ENCODE measurements at places on chromosomes 4 and X.

DNA sequence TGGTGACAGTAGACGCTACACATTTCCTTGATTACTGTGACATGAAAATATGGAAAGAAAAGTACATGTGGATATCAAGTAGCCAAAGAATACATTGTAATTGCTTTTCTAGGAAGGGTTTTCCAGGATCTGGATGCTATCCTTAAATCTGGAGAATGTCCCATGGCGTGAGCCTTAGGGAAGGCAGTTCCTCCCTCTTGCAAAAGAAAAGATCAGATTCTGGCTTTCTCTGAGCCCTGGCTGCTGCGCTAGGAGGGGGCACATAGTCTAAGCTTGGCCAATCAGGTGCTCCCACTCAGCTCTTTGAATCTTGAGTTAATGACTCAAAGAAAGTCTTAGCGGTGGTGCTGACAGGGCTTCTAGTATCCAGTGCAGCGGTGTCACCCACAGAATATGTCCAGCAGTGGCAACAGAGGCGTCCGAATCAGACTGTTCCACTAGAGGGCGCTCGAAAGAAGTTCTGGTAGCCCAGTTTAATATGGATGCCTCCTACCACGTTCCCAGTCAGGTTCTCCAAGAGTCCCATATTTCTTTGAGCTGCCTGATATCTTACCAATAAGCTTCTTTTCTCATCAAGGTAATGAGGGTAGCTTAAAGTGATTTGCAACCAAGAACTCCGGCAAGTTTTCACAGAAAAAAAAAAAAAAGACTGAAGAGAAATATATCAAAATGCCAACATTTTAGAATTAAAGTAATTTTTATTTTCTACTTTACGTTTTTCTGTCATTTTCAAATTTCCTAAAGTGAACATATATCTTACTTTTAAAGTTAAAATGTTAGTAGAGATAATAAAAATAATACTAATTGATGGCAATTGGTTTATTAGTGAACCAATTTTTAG is 213.4 kb upstream of the S100G start:
- no peak for DNase-seq

DNA sequence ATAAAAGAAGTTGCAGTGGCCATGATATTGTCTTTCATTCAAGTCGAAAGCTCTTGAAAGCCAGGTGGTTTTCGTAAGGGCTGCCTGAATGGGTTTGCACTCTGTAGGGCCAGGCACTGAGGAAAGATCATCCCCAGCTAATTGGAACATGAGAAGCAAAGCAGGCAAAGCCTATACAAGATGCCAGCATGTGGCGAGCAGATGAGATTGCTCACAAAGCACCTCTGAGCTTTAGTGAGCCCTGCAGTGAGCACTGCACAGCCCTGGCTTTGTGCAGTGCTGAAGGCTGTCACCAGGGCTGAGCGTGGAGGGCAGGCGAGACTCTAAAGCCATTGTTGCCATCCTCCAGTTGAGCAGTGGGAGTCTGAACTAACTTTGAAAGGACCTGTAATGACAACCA is 53.8 kb downstream of the HADH start:
- DNase-seq: no peak

- DNase-seq: no peak
Measured at GRCh38 chr4:11435557-11435956, 6.9 kb upstream of the HS3ST1 start.

- DNase-seq: no peak
Measured at GRCh38 chr4:8652181-8653078, 59.9 kb downstream of the CPZ start.

DNA sequence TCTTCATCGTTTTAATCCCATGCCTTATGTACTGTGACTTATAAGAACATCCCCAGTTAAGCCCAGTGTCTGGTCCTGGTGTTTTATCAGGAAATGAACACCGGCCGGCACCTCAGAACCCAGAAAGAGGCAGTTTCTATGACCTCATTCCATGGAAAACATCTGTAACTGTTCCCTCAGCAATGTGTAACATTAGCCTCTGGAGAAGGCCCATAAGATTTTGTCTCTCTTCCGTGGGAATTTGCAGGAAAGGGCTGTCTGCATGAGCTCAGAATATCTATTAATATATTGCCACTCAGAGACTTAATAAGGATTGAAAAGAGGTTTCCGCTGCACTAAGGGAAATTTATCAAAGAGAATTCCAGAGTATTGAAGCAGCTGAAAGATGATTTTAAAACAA is 3.1 kb upstream of the TCEANC start:
- DNase-seq: no peak

- no peak for DNase-seq
Measured at GRCh38 chr4:121794505-121795188, 6.5 kb upstream of the EXOSC9 start.

- DNase-seq: no peak
Measured at GRCh38 chrX:40685362-40685918, 38.1 kb upstream of the CXorf38 start.

GRCh38 chr4:48175328-48175727 is 41.3 kb upstream of the TXK start:
- no peak for DNase-seq

Data from brain pericyte (primary cell).